ENCODE measurements at places on chromosomes 6 and 20.

DNA sequence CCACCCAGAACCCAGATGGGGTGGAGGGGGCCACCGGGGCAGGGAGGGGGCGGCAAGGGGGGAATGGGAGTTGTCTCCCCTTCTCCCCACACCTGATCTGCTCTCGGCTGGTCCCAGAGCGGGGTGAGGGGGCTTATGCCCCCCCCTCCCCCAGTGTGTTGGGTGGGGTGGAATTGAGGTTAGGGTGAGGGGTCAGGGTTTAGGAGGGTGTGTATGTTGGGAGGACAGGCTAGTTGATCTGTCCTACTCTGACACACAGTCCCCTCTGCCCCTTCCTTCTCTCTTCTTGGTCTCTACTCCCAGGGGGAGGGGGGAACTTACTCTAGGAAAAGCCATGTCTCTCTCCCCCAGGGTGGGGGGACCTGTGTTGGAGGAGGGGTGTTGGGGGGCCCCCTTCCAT lies 1.9 kb upstream of the ZBTB9 start:
- DNase-seq = no peak

- DNase-seq = no peak
Measured at GRCh38 chr20:19487420-19487819, 270.6 kb upstream of the RIN2 start.

GRCh38 chr20:1901704-1902103 lies 6.5 kb downstream of the SIRPA start:
- peak; percentile 67 for DNase-seq

- DNase-seq = no peak
Measured at GRCh38 chr6:41370488-41371111, 35.2 kb downstream of the NCR2 start.

- DNase-seq = no peak
Measured at GRCh38 chr20:32772046-32772445, 9.9 kb downstream of the DNMT3B start.

Data from occipital lobe (tissue), 3 donors.